Cardiac muscle cell (in vitro differentiated cells and primary cell): ENCODE measurements at places on chromosomes 13 and 19.

DNA sequence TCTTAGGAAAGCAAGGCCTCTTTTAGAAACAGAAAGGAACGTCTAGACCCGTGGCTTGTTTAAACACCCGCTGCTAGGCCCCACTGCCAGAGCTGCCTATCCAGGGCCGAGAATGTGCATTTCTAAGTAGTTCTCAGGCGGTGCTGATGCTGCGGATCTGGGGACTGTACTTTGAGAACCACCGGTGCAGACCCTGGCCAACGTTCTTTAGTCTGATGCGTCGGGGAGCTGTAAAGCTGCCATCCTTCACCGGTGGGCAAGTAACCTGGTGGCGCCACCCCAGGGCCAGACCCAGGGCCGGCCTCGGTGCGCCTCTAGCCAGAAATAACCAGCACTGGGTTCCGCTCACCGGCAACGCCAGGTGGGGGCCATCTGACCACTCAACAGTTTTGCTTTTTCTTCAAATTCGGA, 47.1 kb downstream of the TGDS start:
- H3K27ac ChIP-seq = peak overlapping the region; percentile 88
- H3K27me3 ChIP-seq = no peaks in the 10 kb centered on the region
- H3K4me1 ChIP-seq = peaks cover 8% of the 10 kb centered on the region
- peak overlapping the region; percentile 56 for H3K4me3 ChIP-seq
- peak; percentile 61 for DNase-seq
- H3K36me3 ChIP-seq = no peaks in the 10 kb centered on the region

DNA sequence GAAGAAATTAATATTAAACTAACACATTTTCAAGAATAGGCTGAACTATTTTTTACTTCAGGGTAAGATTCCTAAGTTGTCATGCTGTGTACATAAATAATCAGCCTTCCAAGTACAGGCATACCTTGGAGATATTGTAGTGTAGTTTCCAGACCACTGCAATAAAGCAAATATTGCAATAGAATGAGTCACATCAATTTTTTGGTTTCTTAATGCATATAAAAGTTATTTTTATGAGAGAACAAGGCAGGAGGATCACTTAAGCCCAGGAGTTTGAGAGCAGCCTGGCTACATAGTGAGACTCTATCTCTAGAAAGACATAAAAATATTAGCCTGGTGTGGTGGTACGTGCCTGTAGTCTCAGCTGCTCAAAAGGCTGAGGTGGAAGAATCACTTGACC, 511.5 kb downstream of the UQCRFS1 start:
- no peak overlapping the region for H3K4me3 ChIP-seq
- no peaks in the 10 kb centered on the region for H3K4me1 ChIP-seq
- no peak for DNase-seq
- no peak overlapping the region for H3K27ac ChIP-seq
- no peaks in the 10 kb centered on the region for H3K36me3 ChIP-seq
- no peaks in the 10 kb centered on the region for H3K27me3 ChIP-seq

DNA sequence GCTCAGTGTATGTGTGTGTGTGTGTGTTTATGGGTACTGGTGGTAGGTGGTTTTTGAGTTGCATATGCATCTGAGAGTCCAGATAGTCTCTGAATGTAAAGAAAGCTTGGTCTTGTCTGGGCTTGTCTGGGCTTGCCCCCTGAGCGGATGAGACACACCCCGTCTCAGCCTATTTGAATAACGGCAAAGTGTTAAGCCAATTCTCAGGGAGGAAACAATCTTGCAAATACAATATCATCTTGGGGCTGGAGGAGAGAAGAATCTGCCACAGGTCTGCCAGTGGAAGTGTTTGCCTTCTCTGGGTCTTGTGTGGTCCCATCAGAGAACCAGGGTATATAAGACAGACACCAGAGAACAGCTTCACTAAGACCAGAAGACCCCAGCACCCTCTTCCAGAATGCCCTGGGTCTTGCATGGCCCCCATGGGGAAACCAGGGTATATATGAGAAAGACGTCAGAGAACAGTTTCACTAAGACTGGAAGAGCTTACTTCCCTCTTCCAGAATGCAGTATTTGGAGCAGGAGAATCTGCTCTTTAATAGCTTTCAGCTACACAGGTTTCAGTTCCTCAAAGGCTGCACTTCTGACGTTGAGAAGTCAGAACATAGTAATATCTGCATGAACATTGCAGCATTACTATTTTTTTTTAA, 13.3 kb downstream of the CD70 start:
- H3K4me1 ChIP-seq = no peaks in the 10 kb centered on the region
- no peak overlapping the region for H3K4me3 ChIP-seq
- no peak overlapping the region for H3K27ac ChIP-seq
- H3K36me3 ChIP-seq = no peaks in the 10 kb centered on the region
- no peak for DNase-seq

GRCh38 chr13:63463782-63464610, 2048.3 kb upstream of the PCDH20 start:
- no peak overlapping the region for H3K4me3 ChIP-seq
- H3K4me1 ChIP-seq = no peaks in the 10 kb centered on the region
- no peaks in the 10 kb centered on the region for H3K27me3 ChIP-seq
- no peak for DNase-seq
- no peak overlapping the region for H3K27ac ChIP-seq
- no peaks in the 10 kb centered on the region for H3K36me3 ChIP-seq
